ENCODE measurements at places on chromosomes 6 and 20. TPM values are rescaled to one million over a fixed set of nuclear protein-coding genes. Genes with fewer than 3 reads are reported as not detected.

The STMND1 gene
- not detected for total RNA-seq

The LY86 gene
- total RNA-seq: not detected

The OPRM1 gene
- total RNA-seq: not detected

The SLC13A3 gene
- total RNA-seq: not detected

The RUNX2 gene
- 1.1 TPM for total RNA-seq

The RCAN2 gene
- 0.57 TPM for total RNA-seq

The SERINC3 gene
- 56.8 TPM for total RNA-seq
